RWPE2 (cell line): ENCODE measurements at places on chromosomes 11 and 22.

- H3K27ac ChIP-seq, result peak overlapping the region; percentile 23
- no peaks in the 10 kb centered on the region for H3K36me3 ChIP-seq
- H3K4me3 ChIP-seq, result no peak overlapping the region
- no peaks in the 10 kb centered on the region for H3K27me3 ChIP-seq
- peaks cover 4% of the 10 kb centered on the region for H3K4me1 ChIP-seq
Observed at GRCh38 chr11:10379871-10380568, 75.0 kb upstream of the AMPD3 start.

DNA sequence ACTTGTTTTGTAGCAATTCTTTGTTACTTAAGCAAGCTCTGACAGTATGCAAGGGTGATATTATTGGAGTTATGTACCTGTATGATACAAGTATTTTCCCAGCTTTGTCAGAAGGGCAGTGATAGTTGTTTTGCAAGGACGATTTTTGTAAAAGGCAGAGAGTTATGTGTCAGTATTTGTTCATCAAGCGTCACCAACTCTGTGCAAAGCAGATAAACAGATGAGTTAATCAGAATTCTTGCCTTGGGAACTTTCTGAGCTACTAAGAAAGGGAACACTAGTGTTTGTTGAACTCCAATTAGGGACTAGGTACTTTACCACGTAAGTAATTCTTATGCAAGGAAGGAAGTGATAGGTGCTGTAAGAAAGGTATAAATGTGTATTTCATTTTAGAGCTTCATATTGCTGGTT, 1.4 kb downstream of the USP47 start:
- peak overlapping the region; percentile 74 for H3K4me3 ChIP-seq
- H3K27ac ChIP-seq, result peak overlapping the region; percentile 72
- DNase-seq, result no peak
- peaks cover 26% of the 10 kb centered on the region for H3K4me1 ChIP-seq

- no peaks in the 10 kb centered on the region for H3K27me3 ChIP-seq
- no peak overlapping the region for H3K27ac ChIP-seq
- peaks cover 5% of the 10 kb centered on the region for H3K4me1 ChIP-seq
- H3K4me3 ChIP-seq, result no peak overlapping the region
- no peak for DNase-seq
- peaks cover 76% of the 10 kb centered on the region for H3K36me3 ChIP-seq
Observed at GRCh38 chr22:46303347-46303965, 6.8 kb downstream of the GTSE1 start.

DNA sequence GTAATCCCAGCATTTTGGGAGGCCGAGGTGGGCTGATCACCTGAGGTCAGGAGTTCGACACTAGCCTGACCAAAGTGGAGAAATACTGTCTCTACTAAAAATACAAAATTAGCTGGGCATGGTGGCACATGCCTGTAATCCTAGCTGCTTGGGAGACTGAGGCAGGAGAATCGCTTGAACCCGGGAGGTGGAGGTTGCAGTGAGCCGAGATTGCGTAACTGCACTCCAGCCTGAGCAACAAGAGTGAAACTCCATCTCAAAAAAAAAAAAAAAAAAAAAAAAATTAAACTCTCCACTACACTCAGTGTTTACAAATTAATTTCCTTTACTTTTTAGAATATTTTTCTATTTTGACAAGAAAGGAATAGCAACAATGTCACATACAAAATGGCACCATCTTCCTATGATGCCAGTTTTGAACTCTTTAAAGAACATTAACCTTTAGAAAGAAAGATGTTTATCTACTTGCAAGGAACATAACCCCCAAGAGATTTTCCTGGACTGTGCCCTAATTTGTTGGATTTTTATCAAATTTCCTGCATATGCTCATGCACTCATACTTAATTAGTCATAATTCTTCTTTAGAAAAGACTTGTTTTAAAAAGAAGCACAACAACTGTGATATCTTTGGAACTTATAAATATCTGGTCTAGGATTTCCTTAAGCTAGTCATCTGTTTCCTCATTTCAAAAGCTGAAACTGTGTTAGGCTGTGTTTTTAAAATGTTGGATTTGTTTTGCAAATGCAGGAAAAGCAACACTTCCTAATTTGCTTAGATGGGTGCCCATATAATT, 22.6 kb upstream of the HIPK3 start:
- no peaks in the 10 kb centered on the region for H3K36me3 ChIP-seq
- no peak for DNase-seq
- no peak overlapping the region for H3K27ac ChIP-seq
- no peaks in the 10 kb centered on the region for H3K4me1 ChIP-seq

DNA sequence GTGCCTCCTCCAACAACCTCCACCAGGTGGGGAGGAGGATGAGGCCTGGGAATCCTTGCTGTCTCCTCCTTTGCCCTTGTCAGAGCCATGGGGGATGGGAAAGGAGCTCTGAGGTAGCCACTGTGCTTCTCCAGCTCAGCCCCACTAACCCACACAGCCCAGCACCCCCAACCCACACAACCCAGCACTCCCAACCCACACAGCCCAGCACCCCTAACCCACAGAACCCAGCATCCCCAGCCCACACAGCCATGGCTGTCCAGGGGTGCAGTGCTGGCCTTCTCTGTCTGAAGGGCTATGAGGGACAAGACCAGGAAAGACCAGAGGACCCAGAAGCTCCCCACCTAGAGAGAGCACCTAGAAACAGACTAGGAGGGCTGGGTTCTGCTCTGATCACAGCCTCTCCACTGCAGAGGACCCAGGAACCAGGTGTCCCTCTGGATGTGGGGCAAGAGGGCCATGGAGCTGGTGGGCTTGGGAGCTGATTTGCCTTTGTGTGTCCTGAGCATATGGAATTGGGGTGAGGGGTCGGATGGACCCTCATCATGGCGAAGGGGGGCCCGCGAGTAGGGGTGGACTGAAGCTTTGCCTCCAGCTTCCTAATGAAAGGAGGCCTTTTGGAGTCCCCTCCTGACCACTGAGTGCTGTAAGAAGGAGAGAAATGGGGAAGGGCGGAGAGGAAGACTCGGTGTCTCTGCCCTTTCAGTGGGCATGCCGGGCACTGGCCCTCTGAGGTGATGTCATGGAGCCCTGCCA, 117.6 kb upstream of the THY1 start:
- no peaks in the 10 kb centered on the region for H3K4me1 ChIP-seq
- no peaks in the 10 kb centered on the region for H3K36me3 ChIP-seq
- H3K27ac ChIP-seq, result no peak overlapping the region
- H3K27me3 ChIP-seq, result no peaks in the 10 kb centered on the region
- DNase-seq, result no peak
- no peak overlapping the region for H3K4me3 ChIP-seq

GRCh38 chr11:120183701-120184141, 27.1 kb upstream of the OAF start:
- DNase-seq, result no peak
- no peaks in the 10 kb centered on the region for H3K36me3 ChIP-seq
- H3K4me1 ChIP-seq, result peaks cover 5% of the 10 kb centered on the region
- H3K4me3 ChIP-seq, result no peak overlapping the region
